NCI-H524 (cell line): ENCODE measurements at places on chromosomes 2 and 18.

DNA sequence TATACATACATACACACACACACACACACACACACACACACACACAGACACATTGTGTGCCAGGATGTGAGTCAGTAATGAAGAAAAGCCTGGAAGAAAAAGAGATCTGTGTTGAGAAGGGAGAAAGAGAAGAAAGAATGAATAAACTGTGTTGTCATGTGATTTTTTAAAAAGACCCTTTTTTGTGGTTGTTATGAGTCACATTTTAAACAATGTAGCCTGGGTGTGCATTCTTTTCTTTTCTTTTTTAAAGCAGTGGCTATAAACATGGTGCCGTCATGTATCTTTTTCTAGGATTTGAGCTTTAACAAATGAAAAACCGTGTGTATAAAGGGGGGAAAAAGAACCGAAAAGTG, 87.2 kb downstream of the NRP2 start:
- DNase-seq, result no peak

GRCh38 chr2:135674453-135674852, 67.2 kb upstream of the UBXN4 start:
- DNase-seq, result no peak

- DNase-seq, result no peak
Measured at GRCh38 chr2:159072795-159073194, 104.4 kb downstream of the TANC1 start.

GRCh38 chr2:239747771-239748170, 277.4 kb downstream of the NDUFA10 start:
- DNase-seq, result no peak

DNA sequence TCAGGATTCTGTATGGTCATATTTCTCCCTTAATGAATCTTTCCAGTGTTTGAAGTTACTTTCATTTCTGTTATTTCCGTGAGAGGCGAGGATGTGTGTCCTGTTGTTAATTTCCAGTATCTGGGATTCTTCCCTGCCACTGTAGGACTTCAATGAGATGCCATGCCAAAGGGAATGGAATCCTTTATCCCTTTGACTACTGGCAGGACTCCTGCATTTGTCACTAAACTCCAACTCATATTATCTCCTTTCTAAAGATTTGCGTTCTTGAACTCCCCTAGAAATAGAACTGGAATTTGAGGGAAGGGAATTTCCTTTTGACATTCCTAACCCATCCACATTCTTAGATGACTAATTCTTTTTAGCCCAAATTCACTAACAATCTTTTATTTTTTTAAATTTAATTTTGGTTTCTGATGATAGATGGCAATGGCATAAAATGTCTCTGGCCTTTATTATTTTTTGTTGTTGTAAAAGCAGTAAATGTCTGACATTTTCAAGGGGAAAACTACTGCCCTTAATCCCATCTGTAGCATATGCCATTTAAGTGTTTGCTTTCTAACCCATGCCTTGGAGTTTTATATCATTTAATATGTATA, 87.8 kb upstream of the EML6 start:
- no peak for DNase-seq

DNA sequence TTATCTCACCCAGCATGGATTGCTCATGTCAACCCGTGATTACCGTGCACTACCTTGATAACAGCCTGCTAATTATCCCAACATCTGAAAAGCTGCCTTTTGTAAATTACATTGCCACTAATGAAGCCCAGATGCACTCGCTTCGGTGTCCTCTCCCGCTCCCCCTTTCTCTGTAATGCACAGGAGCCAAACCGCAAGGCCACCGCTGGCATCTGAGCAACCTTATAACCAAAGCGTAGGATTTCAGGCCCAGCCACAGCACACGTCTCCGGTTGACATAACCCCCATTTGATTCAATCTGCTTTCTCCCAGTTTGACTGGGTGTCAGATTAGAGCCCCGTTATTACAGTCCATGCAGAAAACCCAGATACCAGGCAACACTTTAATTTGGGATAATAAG, 341.2 kb downstream of the ALK start:
- no peak for DNase-seq

GRCh38 chr18:3425030-3425429, 24.9 kb upstream of the TGIF1 start:
- no peak for DNase-seq

DNA sequence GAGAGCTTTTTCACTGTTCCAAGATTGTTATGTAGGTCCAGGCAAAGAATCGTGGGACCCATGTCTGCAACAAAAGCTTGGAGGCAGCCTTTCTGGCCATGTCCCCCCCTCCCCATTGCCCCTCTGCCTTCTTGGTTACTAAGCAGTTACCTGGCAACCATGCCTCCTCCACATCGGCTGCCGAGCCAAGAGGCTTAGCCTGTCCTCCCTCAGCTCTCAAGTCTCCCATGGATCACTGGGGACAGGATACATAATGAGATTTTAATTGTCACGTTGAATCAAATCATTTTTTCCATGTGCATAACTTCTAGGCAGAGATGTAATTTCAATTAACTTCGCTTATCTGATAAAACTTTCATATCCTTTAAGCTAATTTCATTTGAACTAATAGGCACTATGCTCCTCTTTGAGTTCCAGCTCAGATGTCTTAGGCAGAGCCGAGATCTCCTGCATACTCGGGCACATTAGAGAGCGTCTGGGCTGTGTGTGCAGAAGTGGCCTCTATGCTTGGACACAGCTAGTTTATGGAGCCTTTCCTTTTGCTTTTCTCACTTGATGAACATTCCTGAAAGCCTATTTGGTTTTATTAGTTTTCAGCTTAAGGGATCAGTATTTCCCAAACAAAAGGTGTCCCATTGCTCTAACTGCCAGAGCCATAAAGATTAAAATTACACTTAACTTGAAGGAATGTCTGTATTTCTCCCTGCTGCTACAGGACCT, 80.7 kb downstream of the LYPD1 start:
- DNase-seq, result peak; percentile 46

DNA sequence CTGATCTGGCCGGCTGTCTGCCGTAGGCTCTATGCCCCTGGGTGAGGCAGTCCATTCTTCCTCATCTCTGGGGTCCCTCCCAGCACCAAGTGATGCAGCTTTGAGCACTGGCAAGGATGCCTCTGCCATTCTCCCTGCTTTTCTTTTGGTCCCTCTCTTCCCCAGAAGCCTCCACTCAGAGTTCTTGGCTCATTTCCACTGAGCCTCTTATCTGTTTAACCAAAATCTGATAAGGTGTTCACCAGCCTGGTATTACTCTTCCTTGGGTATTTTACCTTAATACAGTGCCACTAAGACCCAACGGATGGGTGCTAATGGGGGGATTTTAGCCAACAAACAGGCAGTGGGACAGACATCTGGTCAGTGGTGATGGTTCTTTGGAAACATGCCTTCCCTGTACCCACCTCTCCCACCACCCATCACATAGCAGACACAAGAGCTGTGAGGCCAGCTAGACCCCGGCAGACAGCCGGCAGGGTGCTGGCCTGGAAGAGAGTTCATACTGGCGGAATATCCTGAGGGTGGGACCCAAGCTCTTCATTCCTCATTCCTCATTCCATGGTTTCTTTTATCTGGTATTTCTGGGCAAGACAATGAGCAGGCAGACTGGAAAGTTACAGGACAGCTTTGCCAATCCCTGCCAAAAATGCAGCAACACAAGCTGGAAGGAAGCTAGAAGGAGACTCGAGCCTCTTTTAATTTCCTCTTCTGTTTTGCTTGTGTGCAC, 34.6 kb downstream of the ZBTB7C start:
- no peak for DNase-seq

- no peak for DNase-seq
Measured at GRCh38 chr18:36212301-36213171, 25.2 kb downstream of the MOCOS start.

DNA sequence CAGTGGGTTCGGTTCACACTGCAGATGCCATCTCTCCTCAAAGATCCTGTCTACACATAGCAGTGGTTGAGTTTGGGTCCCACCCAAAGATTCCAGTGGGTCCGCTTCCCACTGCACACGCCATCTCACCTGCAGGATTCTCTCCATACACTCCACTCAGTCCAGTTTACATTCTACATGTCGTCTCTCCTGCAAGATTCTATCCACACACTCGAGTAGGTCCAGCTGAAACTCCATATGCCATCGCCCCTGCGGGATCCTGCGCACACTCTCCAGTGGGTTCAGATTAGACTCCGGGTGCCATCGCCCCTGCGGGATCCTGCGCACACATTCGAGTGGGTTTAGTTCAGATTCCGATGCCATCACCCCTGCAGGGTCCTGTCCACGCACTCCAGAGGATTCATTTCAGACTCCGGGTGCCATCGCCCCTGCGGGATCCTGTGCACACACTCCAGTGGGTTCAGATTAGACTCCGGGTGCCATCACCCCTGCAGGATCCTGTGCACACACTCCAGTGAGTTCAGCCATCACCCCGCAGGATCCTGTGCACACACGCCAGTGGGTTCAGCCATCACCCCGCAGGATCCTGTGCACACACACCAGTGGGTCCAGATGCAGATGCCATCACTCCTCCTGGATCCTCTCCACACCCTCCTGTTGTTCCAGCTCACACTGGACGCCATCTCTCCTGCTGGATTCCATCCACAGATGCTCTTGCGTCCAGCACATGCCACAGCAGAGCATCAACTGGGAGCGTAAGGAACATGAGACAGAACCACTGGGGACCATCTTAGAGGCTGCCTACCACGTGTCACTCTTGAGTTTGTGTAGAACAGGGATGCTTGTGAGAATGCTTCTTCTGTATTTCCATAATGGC, 3.0 kb upstream of the PXDN start:
- no peak for DNase-seq

DNA sequence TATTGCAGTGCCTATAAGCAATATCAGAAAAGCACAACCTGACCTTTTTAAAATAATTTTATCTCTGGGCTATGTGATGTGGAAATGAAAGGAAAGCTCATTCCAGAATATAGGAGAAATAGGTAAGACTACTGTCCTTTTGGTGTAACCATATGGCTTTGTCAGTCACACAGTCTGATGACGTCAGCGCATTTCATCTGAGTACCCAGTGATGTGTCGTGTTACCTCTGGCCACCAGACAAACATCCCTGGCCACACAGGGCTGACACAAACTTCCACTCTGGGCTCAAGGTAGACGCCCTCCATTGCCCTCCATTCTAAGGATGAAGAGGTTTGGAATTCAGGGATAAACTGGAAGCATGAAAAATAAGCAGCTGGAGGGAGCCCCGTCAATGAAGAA, 506.7 kb downstream of the CMPK2 start:
- peak; percentile 18 for DNase-seq

- DNase-seq, result no peak
Measured at GRCh38 chr2:172613615-172614231, 57.8 kb downstream of the PDK1 start.

- DNase-seq, result no peak
Measured at GRCh38 chr2:18487106-18487913, 73.1 kb downstream of the RDH14 start.

- no peak for DNase-seq
Measured at GRCh38 chr18:29181151-29181901, 1004.4 kb upstream of the CDH2 start.

GRCh38 chr2:221420245-221420644, 151.9 kb downstream of the EPHA4 start:
- DNase-seq, result no peak

DNA sequence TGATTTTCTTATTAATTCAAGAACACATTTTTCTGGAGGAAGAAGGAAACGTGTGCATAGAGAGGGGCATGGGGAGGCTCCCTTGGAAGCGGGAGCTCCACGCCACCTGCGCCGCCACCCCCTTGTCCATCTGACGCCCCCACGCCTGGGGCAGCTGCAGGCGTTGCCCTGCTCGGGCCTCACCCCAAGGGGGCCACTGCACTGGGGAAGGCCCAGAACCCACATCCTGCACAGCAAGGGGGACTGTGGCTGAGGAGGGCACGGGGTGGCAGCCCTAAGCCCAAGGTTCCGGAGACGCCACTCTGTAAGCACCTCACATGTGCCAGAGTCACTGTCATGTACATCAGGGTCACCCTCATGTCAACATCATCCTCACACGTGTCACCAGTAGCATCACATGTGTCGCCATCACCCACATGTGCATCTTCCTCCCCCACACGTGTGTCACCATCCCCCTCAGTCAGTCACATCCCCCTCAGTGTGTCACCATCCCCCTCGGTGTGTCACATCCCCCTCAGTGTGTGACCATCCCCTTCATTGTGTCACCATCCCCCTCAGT, 486.7 kb upstream of the SALL3 start:
- DNase-seq, result no peak

- DNase-seq, result no peak
Measured at GRCh38 chr2:10001586-10001985, 41.8 kb upstream of the KLF11 start.
